ENCODE measurements at places on chromosomes 5 and 9.

- no peak for DNase-seq
Observed at GRCh38 chr5:40025586-40025985, 600.8 kb upstream of the DAB2 start.

- no peak for DNase-seq
Observed at GRCh38 chr9:99046542-99047071, 58.3 kb upstream of the TGFBR1 start.

DNA sequence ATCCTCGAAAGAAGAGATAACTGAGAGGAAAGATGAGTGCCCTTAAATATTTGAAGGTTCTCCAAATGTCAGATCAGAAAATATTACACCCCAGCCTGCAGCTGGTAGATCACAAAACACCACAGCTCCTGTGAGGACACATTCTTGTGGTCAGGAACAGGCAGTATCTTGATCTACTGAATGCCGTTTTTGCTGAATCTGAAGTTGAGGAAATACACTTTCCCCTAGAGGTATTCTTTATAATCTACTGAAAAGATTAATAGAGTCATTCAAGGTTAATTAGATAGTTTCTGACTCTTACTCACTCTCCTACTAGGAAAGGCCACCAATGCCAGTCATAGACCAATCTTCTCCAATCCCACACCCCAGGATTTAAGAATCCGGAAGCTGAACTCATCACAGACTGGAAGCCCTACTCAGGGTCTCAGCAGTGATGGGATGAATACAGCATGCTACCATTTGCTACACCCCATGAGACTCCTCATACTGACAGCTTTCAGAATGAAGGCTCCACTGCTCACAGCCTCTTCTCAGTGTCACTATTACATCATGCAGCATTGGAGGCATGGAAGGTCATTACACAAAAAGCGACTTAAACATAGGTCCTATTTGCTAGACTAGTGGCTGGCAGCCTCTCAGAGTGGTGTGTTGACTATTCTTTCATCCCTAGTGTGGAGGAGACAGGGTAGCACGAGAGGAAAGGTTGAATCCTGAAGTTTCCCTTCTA lies 143.9 kb upstream of the SLC1A3 start:
- no peak for DNase-seq

- no peak for DNase-seq
Observed at GRCh38 chr9:98335661-98336060, 80.2 kb upstream of the TBC1D2 start.

DNA sequence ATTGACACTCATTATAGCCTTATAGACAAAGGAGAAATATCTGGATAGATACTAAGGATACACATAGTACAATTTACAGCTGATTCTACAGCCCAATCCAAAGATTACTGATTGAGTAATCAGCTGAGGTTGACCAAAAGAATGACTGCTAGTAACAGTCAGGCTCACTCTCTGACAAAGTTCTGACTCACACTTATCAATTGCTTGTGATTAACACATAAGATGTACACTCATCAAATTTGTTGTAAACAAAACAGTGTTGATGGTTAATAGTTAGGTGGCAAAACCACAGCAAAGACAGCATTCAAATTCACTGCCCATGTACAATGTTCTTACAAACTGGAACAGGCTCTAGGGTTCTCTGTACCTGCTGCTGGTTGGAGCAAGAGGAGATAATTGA lies 422.7 kb downstream of the TLE1 start:
- no peak for DNase-seq

DNA sequence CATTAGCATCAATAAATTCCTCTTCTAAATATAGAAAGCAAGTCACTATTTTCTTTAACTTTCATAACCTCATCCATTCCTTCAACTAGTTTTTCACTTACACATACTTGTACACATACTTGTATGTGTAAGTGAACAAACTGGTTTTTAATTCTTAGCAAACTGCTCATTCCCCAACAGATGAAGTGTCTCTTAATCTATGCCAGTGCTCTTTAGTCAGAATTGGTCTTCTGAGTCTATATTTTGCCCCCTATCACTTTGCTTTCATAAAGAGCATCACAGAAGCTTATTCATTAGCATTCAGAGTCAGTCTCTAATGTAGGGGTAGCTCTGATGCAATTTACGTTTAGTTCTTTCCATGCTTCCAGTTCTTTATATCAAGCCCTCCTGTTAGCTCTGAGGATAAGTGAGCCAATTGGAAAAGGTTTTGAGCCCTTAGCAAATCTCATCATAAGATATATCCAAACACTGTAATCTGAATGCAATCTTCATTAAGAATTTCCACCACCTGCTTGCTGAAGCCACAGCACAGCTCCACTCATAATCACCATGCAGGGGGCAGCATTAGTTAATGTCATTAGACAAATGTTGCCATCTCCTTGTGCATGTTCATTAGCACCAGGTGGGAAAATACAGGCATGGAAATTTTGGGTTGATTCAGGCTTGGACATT lies 178.5 kb upstream of the SLC24A2 start:
- DNase-seq = no peak

- no peak for DNase-seq
Observed at GRCh38 chr9:128770286-128771030, 1.3 kb downstream of the ZER1 start.

- no peak for DNase-seq
Observed at GRCh38 chr5:141040093-141040770, 10.9 kb upstream of the PCDHB1 start.

DNA sequence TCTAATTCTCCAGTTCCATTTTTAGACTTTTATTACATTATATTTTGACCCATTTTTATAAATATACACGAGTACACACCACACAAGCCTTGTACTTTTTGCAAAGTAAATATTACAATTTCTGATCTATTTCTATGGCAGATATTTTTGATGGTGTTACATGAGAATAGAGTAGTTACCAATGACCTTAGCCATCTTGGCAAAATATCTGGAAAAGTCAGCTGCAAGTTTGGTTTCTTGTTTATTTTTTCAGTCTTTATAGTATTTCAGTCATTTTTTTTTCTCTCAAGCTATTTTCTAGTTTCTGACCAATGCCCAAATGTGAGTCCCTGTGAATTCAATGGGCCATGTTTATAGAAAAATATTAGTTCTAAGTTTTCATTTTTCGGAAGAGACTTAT lies 64.0 kb upstream of the TMC1 start:
- DNase-seq = no peak

GRCh38 chr5:145104106-145104505 lies 731.0 kb downstream of the PRELID2 start:
- no peak for DNase-seq

- no peak for DNase-seq
Observed at GRCh38 chr9:97484134-97484533, 17.3 kb upstream of the TMOD1 start.

- no peak for DNase-seq
Observed at GRCh38 chr5:9009931-9010651, 535.8 kb downstream of the SEMA5A start.

- DNase-seq = peak; percentile 46
Observed at GRCh38 chr9:4936823-4937222, 48.2 kb upstream of the JAK2 start.

- DNase-seq = no peak
Observed at GRCh38 chr9:38017149-38017884, 51.7 kb downstream of the SHB start.

DNA sequence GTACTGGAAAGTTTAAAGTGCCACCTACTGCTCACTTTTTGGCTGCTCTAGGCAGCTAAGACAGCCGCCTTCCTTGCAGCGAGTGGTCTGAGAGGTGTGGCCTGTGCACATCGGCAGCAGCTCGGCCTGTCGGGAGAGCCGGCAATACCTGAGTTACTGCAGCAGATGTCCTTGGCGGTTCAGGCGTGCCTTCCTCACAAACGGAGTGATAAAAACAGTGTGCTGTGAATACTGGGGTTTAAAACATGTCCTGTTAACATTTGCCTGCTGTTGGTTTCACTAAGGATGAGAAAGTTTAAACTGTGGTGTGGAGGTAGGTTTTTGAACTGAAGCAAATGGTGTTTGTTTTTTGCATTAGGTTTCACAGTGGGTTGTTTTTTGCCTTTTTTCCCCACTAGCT lies 12.9 kb downstream of the TRAF2 start:
- DNase-seq = no peak

- no peak for DNase-seq
Observed at GRCh38 chr5:142842994-142843905, 73.1 kb downstream of the ARHGAP26 start.

GRCh38 chr5:77774981-77775789 lies 954 bp downstream of the TBCA start:
- no peak for DNase-seq

DNA sequence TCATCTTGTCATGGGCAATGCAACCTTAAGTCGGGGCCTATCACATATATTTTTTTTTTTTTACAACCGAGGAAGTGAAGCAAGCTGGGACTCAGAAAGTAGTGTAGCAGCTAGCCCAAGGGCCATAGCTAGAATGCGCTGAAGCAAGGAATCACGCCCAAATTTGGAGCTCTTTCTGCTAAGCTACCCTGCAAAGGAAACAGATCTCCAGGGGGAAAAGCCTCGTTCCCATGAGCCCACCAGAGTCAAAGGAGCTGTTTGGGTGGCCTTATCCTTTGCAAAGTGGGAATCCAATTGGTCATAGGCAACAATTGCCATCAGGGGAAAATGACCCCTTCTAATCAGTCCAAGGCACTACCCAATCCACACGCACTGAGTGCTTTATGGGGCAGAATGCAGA lies 390.4 kb downstream of the EBF1 start:
- no peak for DNase-seq

DNA sequence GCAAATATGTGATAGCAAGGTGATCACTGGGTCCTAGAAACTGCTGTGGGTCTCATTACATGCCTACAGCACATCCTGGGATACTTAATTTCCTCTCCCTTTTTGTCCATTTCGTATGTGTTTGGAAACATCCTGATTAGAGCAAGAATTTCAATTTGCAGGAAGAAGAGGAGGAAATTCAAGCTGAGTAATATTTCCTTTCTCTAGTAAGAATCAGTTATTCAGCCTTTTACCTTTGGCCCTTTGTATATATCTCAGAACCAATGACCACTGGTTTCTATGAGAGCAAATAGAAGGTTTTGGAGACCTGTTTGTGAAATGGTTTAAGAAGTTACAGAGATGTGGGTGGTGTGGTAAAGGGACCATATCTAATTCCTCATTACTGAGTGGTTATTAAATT lies 171.6 kb downstream of the RMI1 start:
- no peak for DNase-seq

DNA sequence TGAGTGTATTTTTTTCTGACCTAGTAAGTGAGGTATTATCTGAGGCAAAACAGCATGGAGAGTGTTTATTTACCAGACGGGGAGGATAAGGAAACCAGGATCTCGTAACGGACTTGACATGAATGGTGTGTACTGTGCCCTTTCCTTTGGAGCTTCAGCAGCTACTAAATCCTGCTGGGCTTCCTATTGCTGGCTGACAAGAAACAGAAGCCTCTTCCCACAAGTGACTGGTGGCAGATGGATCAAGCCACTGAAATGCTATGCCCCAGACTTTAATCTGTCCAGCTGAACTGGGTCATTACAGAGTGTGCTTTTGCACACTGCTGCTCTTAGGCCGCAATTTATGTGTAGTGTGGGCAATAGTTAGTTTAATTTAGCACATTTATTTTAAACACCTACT lies 162.7 kb upstream of the MRPS30 start:
- DNase-seq = no peak

- DNase-seq = no peak
Observed at GRCh38 chr9:136907011-136907914, 20.9 kb downstream of the TRAF2 start.

DNA sequence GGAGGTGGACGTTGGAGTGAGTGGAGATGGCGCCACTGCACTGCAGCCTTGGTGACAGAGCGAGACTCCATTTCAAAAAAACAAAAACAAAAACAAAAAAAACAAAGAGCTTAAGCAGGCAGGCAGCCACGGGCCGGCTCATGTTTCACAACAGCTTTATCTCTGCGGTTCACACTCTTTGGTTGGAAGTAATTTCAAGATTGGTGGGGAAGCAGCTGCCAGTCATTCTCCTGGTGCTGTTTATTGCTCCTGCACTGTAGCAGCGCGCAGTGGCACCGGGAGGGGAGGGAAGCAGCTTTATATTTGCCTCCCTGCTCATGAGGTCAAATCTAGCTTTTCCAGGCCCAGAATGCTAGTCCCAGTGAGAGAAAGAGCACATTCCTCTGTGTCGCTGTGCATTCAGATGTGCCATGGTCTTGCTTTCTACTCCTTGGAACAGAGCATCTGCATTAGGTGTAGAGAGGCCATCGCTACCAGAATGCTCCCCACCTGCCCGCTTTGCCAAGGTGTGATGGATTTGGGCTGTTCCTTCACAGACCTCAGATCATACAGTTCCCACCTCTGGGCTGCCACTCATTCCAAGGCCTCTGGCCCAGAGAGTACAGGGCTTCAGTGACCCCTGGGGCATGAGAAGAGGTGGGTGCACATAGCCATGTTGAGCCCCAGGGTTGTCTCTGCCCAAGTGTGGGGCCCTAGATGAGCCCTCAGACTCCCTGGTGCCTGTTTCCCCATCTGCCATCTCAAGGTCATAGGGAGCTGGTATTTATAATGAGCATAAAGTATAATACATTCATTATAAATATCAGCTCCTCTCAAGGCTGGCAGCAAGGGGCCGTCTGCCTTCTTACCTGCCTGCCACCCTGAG lies 270.4 kb downstream of the MED10 start:
- DNase-seq = no peak

- DNase-seq = no peak
Observed at GRCh38 chr5:41213340-41213739, at the start of gene C6. Gene C6 (minus strand): TSS chr5:41213532. CDS start chr5:41203230, 10,302 bp downstream.

DNA sequence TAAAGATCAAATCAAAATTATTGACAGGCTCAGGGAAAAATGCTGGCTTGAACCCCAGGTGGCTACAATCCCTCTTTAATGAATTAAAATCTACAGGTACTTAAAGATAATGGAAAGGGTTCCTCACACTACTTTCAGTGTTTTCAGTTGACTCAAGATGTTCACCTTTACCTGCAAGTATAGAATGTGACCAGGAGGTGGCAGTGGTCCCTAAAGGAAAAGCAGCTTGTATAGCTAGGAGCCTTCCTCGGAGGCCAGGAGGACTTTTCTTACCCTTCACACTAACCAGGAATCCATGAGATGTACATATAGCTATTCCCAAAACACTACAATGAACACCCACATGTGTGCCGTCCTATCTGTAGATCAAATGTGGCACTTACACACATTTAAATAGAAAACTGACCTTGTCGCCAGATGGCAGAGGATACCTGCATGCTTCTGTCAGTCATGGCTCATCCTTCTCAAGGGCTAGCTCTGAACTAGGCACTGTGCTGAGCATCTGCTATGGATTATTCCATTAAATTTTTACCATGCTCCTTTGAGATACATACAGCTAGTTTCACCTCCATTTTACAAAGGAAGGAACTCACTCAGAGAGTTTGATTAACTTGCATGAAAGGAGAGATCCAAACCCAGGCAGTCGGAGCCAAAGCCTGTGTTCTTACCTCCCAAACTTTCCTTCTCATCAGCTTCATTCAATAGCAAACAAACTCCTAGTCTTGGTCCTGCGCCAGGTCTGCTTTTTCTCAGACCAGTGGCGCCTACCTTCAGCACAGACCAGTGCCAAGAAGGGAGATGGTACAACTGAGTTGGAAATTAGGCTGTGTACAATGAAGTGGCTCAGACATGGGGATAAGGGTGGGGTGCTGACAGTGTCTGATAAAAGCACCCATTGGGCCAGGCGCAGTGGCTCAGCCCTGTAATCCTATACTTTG lies 24.5 kb downstream of the C9orf152 start:
- DNase-seq = peak; percentile 9
